CD4-positive, alpha-beta T cell treated with Interleukin-2 at 100 ng/mL for 4 hours (primary cell): ENCODE measurements at places on chromosomes 3 and 15.

GRCh38 chr15:89004726-89005030 lies 83.6 kb upstream of the ABHD2 start:
- no peak for DNase-seq

DNA sequence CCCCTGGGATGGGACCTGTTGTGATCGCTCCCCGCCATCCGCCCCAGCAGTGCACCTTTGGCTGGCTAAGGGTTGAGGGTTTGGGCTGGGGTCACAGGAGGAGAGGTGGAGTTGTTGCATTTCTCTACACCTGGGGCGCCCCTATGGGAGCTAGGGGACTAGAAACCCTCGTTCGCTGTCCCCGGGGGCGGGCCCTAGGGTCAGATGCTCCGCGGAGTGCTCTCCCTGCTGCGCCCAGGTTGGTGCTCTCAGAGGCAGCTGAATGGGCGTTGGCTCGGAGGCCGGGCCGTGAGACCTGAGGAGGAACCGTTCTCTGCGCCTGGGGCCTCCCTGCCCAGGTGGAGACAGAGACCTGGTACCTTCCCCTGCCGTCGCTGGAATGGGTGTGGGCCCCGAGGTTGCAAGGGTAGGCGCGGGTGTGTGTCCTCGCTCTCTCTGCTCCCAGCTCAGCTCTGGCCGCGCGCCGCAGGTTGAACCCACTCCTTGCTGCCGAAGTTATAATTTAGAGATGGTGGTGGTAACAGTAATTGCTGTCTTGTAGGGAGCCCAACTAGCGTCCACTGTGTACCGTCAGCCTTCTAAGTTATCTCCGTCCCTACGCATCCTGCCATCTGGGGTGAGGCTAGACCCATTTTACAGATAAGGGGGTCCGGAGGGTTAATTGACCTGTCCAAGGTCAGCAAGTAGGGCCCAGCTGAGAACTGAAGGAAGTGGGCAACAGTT lies 965 bp downstream of the FLNB start:
- DNase-seq = peak; percentile 38

GRCh38 chr15:77853910-77854309 lies 221.2 kb upstream of the LINGO1 start:
- DNase-seq = no peak

GRCh38 chr3:100463002-100463401 lies 29.4 kb upstream of the TMEM45A start:
- DNase-seq = peak; percentile 12

DNA sequence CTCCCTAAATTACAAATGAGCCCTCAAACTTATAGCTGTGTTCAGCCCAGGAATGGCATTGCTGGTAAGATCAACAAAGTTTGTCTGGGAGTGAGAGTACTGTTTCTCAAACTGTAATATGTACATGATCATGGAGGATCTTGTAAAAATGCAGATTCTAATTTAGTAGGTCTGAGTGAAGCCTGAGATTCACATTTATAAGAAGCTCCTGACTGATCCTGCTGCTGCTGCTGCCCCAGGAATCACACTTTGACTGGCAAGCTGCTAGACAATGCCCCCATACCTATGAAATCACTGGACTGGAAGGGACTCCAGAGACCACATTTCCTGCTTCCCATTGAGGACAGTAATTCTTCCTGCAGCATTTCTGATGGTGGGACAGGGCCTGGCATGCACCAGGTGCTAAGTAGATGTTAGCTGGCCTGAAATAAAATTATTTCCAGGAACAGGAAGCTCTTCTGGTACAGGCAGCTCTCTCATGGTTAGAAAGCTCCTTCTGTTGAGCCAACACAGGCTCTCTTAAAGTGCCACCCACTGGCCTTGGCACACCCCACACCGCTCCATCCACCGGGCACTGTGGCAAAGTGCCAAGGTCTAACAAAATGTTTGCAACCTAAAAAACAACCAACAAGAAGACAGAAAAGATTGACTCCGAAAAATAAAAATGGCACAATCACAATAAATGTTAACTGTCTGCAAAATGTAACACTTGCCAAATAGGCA lies 36.7 kb upstream of the ZNF710 start:
- DNase-seq = no peak

GRCh38 chr3:129419476-129419875 lies 9.0 kb downstream of the EFCAB12 start:
- no peak for DNase-seq

- no peak for DNase-seq
Observed at GRCh38 chr3:169112153-169112892, 551.2 kb downstream of the MECOM start.

DNA sequence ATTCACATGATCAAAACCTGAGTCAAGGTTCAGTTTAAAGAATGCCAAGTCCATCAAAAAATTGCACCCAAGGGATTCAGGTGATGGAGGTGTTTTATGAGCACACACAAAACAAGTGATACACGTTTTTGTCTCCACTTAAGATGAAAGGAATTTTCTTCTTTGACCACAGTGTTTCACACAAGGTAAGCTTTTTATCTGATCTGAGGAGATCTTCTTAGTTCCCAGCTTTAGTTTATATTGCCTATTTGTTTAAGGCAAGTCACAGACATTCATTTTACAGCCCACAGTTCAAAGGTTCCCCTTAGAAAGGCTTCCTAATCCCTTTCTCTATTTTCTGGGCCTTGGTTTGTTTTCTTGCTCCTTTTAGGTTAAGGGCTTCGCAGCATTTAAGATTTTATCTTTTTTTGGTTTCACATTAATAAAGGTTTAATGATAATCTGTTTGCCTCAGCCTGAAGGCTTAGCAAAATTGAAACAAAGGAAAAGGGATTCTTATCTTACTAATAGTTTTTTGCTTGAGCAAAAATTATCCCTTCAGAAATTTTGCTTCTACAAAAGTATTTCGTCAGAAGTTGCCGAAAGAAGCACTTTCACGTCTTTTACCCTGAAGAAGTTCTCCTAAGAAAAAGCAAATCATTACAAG lies 420.5 kb upstream of the NAALADL2 start:
- DNase-seq = no peak
